ENCODE measurements at places on chromosomes 11 and 22.

GRCh38 chr22:23649071-23649501, 17.0 kb upstream of the DRICH1 start:
- H3K27ac ChIP-seq = no peak overlapping the region
- H3K27me3 ChIP-seq = no peaks in the 10 kb centered on the region
- H3K4me1 ChIP-seq = no peaks in the 10 kb centered on the region
- H3K36me3 ChIP-seq = no peaks in the 10 kb centered on the region
- no peak for DNase-seq
- H3K4me3 ChIP-seq = no peak overlapping the region

DNA sequence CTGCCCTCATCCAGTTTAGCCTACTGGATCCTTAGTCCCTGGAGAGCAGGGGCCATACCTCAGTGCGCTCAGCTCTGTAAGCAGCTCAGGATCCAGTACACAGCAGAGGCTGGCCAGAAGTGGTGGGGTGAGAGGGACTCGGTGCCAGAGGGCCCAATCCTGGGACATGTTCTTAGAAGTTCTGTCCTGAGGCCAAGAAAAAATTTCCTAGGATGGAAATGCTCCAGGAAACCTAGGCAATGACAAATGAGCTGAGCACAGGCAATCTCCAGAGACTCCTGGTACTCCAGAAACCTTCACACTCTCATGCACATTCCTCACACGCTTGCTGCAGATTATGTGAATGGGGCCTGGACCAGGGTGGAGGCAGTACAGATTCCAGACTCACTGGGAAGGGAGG, 89.6 kb downstream of the SERGEF start:
- DNase-seq = peak; percentile 35
- H3K4me3 ChIP-seq = no peak overlapping the region
- peaks cover 2% of the 10 kb centered on the region for H3K36me3 ChIP-seq

GRCh38 chr22:36586271-36586670, 57.3 kb upstream of the EIF3D start:
- DNase-seq = no peak
- H3K4me3 ChIP-seq = no peak overlapping the region
- peaks cover 5% of the 10 kb centered on the region for H3K4me1 ChIP-seq
- H3K27ac ChIP-seq = no peak overlapping the region
- peaks cover 25% of the 10 kb centered on the region for H3K27me3 ChIP-seq

DNA sequence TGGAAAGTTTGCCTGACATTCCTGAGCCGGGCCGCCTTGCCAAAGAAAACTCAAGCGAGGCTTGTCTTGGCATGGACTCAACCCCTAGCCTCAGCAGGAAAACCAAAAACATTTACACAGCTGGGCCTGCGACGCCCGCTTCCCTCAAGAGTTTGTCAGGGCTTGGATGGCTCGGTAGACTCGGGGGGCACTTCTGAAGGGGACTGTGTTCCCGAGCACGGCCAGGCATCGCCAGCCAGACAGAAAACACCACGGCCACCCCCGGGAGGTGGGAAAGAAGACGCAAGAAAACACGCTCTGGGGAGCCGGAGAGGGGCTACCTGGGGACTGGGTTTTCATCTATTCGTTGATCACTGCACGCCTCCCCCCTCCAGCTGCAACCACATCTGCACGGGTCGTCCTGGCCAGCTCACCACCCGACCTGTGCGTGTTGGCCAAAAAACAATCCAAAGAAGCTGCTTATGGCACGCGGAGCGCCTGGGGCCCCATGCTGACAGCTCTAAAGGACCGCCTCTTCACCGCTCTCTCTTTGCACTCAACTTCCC, 380.7 kb downstream of the MN1 start:
- H3K27ac ChIP-seq = peak overlapping the region; percentile 88
- peaks cover 2% of the 10 kb centered on the region for H3K27me3 ChIP-seq
- H3K36me3 ChIP-seq = no peaks in the 10 kb centered on the region
- DNase-seq = peak; percentile 96

DNA sequence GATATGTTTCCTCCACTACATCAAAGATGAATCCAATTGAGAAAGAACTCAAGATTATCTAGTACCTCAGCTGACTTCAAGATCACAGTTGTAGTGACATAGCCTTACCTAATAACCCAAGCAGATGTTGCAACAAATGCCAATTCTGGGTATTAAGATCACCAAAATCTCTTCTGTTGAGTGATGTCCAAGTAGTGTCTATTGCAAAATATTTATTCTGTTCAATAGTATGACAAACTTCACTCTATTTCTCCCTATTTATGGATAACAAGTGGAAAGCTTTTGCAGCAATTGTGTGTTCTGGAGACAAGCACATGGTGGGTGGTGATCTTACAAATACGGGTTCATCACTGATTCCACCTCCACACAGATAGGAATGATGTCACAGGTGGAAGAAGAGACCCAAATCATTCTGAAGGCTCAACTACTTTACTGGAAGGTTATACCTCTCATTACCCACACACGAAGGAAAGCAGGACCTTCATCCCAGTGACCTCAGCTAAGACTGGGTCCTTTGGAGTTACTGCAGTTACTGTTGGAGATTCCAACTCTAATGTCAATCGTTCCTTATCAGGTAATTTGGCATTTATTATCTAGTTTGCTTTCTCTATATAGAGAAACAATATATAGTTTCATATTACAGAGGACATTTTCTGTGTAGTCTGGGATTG, 72.0 kb downstream of the CD44 start:
- no peak overlapping the region for H3K27ac ChIP-seq
- H3K27me3 ChIP-seq = no peaks in the 10 kb centered on the region
- no peak for DNase-seq
- H3K36me3 ChIP-seq = peaks cover 41% of the 10 kb centered on the region
- peaks cover 24% of the 10 kb centered on the region for H3K4me1 ChIP-seq

GRCh38 chr11:76327202-76327601, 53.7 kb downstream of the THAP12 start:
- no peak for DNase-seq
- no peak overlapping the region for H3K27ac ChIP-seq
- no peak overlapping the region for H3K4me3 ChIP-seq
- H3K27me3 ChIP-seq = peaks cover 17% of the 10 kb centered on the region

DNA sequence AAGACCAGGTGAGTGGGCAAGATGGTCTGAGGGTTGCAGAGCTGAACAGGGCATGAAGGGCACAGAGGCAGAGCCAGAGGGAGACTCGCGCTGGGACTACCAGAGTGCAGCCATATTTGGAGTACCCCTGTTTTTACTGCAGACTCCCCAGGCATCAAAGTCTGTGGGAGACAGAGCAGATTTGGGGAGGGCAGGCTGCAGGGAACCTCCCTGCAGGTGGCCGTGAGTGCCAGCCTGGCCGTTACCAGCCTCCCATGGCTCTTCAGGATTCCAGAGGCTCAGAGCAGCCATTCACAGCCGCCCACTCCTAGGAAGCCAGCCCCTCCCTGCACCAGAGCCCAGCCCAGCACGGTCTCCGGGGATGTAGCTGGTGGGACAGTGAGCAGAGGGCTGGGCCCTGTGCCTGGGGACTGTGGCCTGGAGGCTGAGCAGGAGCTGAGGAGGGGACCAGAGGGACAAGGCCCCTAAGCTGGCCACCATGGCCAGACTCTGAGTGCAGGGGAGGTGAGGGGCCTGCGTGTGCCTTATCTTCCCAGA, at the start of gene SEPTIN3:
TSS of gene SEPTIN3 (plus strand) at position 334 of the 537 bp plus-strand sequence. CDS start 2,050 bp downstream, outside the sequence.
- peaks cover 6% of the 10 kb centered on the region for H3K27me3 ChIP-seq
- no peak for DNase-seq
- H3K4me1 ChIP-seq = peaks cover 3% of the 10 kb centered on the region

GRCh38 chr11:21948876-21949275, 244.0 kb upstream of the ANO5 start:
- H3K4me3 ChIP-seq = no peak overlapping the region
- no peak overlapping the region for H3K27ac ChIP-seq
- no peaks in the 10 kb centered on the region for H3K4me1 ChIP-seq
- no peaks in the 10 kb centered on the region for H3K36me3 ChIP-seq

DNA sequence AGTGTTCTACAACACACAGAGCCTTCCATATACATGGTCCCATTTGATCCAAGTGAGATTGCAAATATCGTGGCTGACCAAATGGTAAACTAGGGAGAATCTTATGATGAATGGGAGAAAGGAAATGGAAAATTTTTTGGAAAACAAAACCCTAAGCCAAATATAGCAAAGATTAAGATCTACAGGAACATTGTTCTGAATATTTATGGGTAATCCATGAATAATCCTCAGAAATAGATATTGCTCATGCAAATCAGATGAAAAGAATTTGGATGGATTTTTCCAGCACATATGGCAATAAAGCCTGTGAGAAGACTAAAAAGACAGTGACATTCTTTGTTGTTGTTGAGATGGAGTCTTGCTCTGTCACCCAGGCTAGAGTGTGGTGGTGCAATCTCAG, 21.7 kb upstream of the PRDM10 start:
- H3K36me3 ChIP-seq = no peaks in the 10 kb centered on the region
- no peak overlapping the region for H3K27ac ChIP-seq
- H3K27me3 ChIP-seq = no peaks in the 10 kb centered on the region
- peaks cover 11% of the 10 kb centered on the region for H3K4me1 ChIP-seq
- no peak overlapping the region for H3K4me3 ChIP-seq

GRCh38 chr11:103736315-103737036, 300.0 kb upstream of the DDI1 start:
- no peaks in the 10 kb centered on the region for H3K4me1 ChIP-seq
- H3K27me3 ChIP-seq = no peaks in the 10 kb centered on the region
- H3K36me3 ChIP-seq = no peaks in the 10 kb centered on the region
- no peak overlapping the region for H3K27ac ChIP-seq

GRCh38 chr11:33269822-33270221, 12.6 kb downstream of the HIPK3 start:
- no peaks in the 10 kb centered on the region for H3K36me3 ChIP-seq
- H3K4me3 ChIP-seq = no peak overlapping the region
- DNase-seq = no peak
- peaks cover 4% of the 10 kb centered on the region for H3K4me1 ChIP-seq
- no peak overlapping the region for H3K27ac ChIP-seq

DNA sequence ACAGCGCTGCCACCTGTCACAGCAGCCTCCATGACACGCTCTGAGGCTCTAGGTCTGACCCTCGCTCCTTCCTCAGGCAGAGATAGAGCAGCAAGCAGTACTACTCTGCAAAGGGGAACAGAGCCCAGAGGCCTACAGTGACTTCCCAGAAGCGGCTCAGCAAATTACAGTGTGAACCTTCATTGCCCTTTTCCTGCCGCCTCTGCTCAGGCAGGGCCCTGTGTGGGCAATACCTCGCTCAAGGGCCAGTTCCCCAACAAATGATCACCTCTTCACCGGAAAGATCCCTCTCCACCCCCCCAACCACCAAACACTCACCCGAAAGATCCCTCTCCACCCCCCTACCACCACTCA, 12.3 kb downstream of the KIAA0930 start:
- no peaks in the 10 kb centered on the region for H3K27me3 ChIP-seq
- H3K4me3 ChIP-seq = no peak overlapping the region
- no peak for DNase-seq
- H3K4me1 ChIP-seq = no peaks in the 10 kb centered on the region

- peaks cover 68% of the 10 kb centered on the region for H3K36me3 ChIP-seq
- H3K27ac ChIP-seq = no peak overlapping the region
- H3K4me1 ChIP-seq = peaks cover 28% of the 10 kb centered on the region
- H3K4me3 ChIP-seq = no peak overlapping the region
- DNase-seq = no peak
These were observed 8.0 kb downstream of the CCND1 start for GRCh38 chr11:69648679-69649575.

- peaks cover 2% of the 10 kb centered on the region for H3K4me1 ChIP-seq
- no peak overlapping the region for H3K27ac ChIP-seq
- no peak overlapping the region for H3K4me3 ChIP-seq
- peaks cover 3% of the 10 kb centered on the region for H3K27me3 ChIP-seq
These were observed 34.3 kb upstream of the PRODH start for GRCh38 chr22:18970176-18970947.

- peaks cover 9% of the 10 kb centered on the region for H3K36me3 ChIP-seq
- no peaks in the 10 kb centered on the region for H3K27me3 ChIP-seq
- no peak overlapping the region for H3K27ac ChIP-seq
- no peak for DNase-seq
- peaks cover 48% of the 10 kb centered on the region for H3K4me1 ChIP-seq
- H3K4me3 ChIP-seq = no peak overlapping the region
These were observed 14.2 kb upstream of the CDC42BPG start for GRCh38 chr11:64858467-64859263.

DNA sequence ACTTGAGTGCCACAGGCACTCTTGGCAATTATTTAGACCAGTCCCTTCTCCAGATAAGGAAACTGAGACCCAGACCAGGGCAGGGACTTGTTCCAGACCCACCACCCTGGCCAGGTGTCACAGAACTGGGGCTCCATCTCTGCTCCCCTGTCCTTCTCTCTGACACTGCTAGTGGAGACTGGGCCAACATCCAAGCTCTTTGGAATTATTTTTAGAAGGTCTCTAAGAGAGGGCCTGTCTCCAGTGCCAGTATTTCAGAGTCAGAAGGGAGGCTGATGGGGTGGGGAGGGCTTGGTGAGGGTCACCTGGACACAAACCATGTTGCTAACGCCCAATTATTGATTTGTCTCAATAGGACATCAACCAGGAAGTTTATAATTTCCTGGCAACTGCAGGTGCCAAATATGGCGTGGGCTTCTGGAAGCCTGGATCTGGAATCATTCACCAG, 32.7 kb downstream of the POLR3H start:
- H3K27me3 ChIP-seq = no peaks in the 10 kb centered on the region
- H3K4me1 ChIP-seq = peaks cover 12% of the 10 kb centered on the region
- DNase-seq = no peak
- no peak overlapping the region for H3K4me3 ChIP-seq
- H3K36me3 ChIP-seq = peaks cover 13% of the 10 kb centered on the region

DNA sequence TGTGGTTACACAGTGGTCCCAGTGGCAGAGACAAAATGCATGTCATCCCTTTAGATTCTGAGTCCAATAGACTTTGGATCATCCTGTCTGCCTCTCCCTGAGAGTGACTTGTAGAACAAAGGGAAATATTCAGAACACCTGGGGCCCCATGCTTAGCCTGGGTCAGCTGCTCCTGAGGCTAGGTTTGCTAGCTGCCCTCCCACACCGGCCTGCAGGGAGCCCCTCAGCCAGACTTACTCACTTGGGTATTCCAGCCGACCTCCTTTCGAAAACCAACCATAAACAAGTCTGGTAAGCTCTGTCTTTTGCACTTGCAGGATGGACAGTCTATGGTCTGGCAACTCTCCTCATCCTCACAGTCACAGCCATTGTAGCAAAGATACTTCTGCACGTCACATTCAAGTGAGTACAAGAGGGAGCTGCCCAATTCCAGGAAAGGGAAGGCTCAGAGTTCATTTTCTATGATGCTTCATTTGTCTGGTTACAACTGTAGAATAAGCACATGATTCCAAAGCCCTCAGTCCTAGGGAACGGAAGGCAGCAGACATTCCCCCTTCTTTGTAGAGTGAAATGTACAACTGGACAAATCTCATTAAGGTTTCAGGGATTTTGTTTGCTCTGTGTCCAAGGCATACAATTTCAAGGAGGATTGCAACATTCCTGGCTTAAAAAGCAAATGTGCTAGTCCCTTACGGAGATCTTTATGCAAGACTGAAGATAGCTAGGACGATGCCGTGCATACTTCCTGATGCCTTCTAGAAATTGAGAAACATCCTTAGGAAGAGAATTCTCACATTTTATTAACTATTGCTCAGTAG, 65.5 kb upstream of the EMID1 start:
- no peaks in the 10 kb centered on the region for H3K27me3 ChIP-seq
- no peaks in the 10 kb centered on the region for H3K4me1 ChIP-seq
- H3K4me3 ChIP-seq = no peak overlapping the region

GRCh38 chr11:14335712-14336111, 23.3 kb downstream of the RRAS2 start:
- peaks cover 6% of the 10 kb centered on the region for H3K4me1 ChIP-seq
- no peaks in the 10 kb centered on the region for H3K27me3 ChIP-seq
- H3K27ac ChIP-seq = peak overlapping the region; percentile 87

- peaks cover 40% of the 10 kb centered on the region for H3K4me1 ChIP-seq
- H3K4me3 ChIP-seq = no peak overlapping the region
- peak overlapping the region; percentile 4 for H3K27ac ChIP-seq
- H3K27me3 ChIP-seq = no peaks in the 10 kb centered on the region
- no peaks in the 10 kb centered on the region for H3K36me3 ChIP-seq
These were observed 177.3 kb upstream of the NCAM1 start for GRCh38 chr11:112783945-112784322.
